ENCODE measurements at places on chromosomes 3 and 15.

GRCh38 chr15:84606653-84607120, 5.9 kb downstream of the ZSCAN2 start:
- DNase-seq = no peak

DNA sequence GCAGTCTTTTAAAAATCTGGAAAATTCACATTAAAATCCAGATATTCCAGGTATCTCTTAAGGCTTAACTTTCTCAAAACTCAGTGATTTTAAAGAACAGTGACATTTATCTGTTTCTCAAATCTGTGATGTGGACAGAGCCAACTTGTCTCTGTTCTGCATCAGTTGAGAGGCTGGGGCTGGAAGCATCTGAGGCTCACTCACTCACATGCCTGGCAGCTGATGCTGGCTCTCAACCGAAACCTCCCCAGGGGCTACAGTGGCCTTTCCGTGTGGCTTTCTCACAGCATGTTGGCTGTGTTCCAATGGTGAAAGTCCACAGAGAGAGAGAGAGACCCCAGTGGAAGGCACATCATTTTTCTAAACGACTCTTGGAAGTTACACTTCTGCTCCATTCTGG, 53.5 kb downstream of the CEMIP start:
- DNase-seq = no peak

- DNase-seq = no peak
These were observed 145.9 kb downstream of the IGF1R start for GRCh38 chr15:98794211-98794610.

DNA sequence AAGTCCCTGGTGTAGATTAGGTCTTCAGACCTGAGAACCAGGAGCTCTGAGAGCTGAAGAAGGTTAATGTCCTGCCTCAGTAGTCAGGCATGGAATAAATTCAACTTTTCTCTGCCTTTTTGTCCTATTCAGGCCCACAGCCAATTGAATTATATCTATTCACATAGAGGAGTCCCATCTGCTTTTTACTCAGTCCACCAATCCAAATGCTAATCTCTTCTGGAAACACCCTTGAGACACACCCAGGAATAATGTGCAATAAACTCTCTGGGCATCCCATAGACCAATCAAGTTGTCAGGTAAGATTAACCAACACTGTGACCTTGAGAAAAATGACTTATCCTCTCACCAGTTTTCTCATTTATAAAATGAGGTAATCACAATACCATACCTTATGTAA, 129.4 kb downstream of the MEX3B start:
- no peak for DNase-seq

DNA sequence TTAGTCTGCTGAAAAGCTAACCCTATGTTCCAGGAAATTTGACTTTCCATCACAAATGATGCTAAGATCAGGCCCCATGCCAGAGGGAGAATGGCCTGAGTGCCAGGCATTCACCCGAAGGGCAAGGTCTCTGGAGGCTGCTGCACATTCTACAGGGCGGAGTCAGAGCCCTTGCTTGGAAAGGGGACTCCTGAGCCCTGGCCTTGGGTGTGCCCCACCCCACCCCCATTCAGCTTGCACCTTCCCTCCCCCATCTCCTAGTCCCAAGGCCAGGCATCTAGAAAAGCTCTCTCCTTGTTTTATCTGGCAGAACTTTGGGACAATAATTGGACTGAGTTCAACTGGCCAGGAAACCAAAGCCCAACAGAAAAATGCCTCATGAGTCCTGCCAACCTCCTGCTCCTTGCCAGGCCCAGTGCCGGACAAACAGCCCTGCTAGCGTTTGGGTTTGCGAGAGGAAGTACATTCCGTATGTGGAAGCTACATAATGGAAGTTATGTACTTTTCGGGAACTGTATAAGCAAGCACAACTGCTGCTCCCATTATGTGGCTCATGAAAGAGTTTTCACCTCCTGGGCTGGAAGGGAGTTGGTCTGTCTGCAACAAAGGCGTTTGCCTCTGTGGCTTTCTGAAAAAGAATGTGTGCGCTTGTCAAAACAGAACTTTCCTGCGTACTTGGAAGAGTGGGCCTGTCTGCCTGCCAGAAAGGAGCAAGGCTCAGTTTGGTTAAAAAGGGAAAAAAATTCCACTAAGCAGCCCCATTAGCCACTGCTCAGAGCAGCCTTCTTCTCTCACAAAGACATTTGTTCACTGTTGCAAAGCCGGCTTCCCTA, 321.5 kb upstream of the CTNNB1 start:
- no peak for DNase-seq

Data from stimulated activated CD8-positive, alpha-beta memory T cell treated with anti-CD3 and anti-CD28 coated beads, Interleukin-2, amount 100 ng/mL, for 48 hours (primary cell).